ENCODE measurements at places on chromosomes 5 and 9. TPM values are rescaled to one million over a fixed set of nuclear protein-coding genes. Genes with fewer than 3 reads are reported as not detected.

Gene OTULINL
- 4.9 TPM for total RNA-seq

DNA sequence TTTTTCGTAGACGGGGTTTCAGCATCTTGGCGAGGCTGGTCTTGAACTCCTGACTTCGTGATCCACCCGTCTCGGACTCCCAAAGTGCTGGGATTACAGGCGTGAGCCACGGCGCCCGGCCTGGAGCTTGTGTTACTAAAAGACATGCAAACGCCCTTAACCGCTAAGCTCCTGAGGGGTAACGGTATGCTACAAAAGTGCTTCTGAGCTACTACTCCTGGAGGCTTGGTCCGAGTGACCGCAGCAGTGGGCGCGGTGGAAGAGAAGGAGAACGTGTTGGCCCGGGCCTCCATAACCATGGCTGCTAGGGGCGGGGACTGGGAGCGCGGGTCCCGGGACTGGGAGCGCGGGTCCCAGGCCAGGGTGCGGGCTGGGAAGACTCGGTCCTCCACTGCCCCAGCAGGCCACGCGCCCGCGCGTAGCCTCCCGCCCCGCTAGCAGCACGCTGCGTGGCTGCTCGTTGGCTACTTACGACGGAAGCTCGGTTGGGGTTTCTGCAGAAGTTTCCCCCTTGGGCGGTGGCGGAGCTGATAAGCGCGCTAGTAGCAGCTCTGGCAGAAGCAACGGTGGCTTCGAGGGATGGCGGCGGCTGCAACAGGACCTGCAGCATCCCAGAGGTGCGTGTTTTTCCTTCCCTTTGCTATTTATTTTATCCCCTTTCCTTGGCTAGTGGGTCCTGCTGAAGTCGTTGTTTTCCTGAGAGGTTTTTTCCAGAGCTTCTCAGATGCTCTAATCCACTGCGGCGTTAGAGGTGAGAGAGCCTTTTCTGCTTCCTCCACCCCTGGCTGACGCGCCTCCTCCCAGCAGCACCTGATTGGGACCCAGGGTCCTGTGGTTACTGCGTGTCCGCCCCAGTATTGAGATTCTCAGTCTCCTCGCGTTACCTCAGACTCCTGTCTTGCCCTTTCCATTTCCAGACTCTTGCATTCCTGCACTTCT lies 69.2 kb upstream of the CCDC180 start:
- no peaks in the 10 kb centered on the region for H3K27me3 ChIP-seq
- no peaks in the 10 kb centered on the region for H3K36me3 ChIP-seq
- peak overlapping the region; percentile 68 for H3K27ac ChIP-seq
- peak; percentile 87 for DNase-seq

Gene SPINK7
- total RNA-seq = not detected

- DNase-seq = no peak
- H3K36me3 ChIP-seq = peaks cover 5% of the 10 kb centered on the region
- no peaks in the 10 kb centered on the region for H3K4me1 ChIP-seq
- no peak overlapping the region for H3K4me3 ChIP-seq
Measured at GRCh38 chr9:8374471-8374870, 574.9 kb upstream of the DMAC1 start.

DNA sequence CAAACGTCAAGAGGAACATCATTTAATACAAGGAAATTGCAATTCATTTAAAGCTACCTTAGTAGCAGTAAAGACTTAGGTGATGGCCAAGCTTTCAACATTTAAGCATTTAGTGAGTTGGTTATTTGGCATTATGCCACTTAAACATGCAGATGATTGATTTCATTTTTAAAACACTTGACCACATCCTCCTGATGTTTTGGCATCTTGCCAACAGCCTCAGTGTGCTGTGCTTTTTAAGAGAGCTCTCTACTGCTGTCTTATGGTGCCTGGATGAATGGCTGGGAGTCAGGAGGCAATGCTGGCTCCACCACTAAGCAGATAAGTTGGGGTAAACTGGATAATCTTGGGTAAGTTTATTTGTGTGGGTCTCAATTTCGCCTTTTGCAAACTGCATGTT lies 364.5 kb downstream of the MAN2A1 start:
- no peaks in the 10 kb centered on the region for H3K36me3 ChIP-seq
- H3K27me3 ChIP-seq = no peaks in the 10 kb centered on the region
- peaks cover 9% of the 10 kb centered on the region for H3K4me1 ChIP-seq
- DNase-seq = peak; percentile 20
- no peak overlapping the region for H3K27ac ChIP-seq

- H3K27ac ChIP-seq = no peak overlapping the region
- no peak for DNase-seq
- no peaks in the 10 kb centered on the region for H3K4me1 ChIP-seq
- H3K4me3 ChIP-seq = no peak overlapping the region
- H3K36me3 ChIP-seq = no peaks in the 10 kb centered on the region
- H3K27me3 ChIP-seq = no peaks in the 10 kb centered on the region
Measured at GRCh38 chr5:33088176-33088575, 352.6 kb upstream of the TARS1 start.

GRCh38 chr9:68798423-68798822 lies 93.4 kb downstream of the PIP5K1B start:
- no peak overlapping the region for H3K4me3 ChIP-seq
- H3K36me3 ChIP-seq = no peaks in the 10 kb centered on the region
- DNase-seq = no peak
- H3K27me3 ChIP-seq = no peaks in the 10 kb centered on the region

GRCh38 chr9:33374190-33374589 lies 28.2 kb downstream of the AQP7 start:
- H3K4me1 ChIP-seq = peaks cover 6% of the 10 kb centered on the region
- no peaks in the 10 kb centered on the region for H3K36me3 ChIP-seq
- DNase-seq = no peak

DNA sequence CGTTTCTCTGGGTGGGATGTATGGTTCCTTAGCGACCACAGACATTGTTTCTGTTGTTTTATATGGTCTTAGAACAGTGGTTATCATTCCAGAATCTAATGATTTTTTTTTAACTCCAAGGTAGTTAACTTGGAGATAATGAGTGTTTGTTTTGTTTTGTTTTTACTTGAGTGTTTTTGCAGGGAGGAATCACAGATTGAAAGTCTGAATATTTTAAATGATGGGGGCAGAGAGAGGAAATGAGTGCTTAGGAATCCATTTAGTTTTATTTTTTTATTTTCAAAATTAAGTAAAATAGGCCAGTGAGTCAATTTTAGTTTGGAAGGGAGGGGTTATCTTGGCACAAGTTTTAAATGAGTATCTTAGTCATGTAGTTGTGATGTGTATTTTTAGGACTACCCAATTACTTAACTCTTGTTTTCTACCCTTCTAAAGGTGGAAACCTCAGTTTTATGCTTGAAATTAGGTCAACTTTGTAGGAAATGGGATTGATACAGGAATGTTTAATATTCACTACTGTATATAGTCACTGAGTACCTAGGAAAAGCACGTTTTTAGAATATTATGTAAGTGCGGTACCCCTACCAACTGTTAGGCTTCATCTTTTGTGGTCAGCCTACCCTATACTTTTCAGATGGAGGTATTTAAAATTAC lies 2.0 kb downstream of the UBE2R2 start:
- no peak for DNase-seq
- no peak overlapping the region for H3K27ac ChIP-seq
- H3K4me1 ChIP-seq = peaks cover 24% of the 10 kb centered on the region

DNA sequence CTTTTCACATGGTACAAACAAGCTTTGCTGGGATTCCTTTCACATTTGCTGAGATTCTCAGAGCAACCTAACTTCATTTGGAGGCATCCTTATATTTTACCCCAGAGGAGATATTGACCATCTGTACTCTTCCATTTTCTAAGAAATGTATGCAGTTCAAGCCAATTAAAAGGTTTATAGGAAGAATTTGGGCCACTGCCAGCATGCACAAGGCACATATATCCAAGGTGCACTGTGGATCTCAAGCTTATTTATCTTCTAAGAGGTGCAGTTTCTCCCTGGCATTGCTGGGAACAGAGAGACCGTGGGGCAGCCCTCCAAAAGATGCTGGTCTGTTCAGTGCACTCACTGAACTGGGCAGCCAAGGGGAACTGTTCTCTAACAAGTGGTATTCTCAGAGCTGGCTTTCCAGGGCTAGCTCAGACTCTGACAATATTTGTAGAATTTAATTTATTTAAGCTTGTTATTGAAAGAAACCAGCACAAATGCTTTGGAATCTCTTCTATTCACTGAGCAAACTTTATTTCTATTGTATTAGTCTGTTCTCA lies 213.3 kb downstream of the TENT4A start:
- H3K27me3 ChIP-seq = no peaks in the 10 kb centered on the region
- H3K27ac ChIP-seq = no peak overlapping the region
- H3K36me3 ChIP-seq = no peaks in the 10 kb centered on the region
- no peaks in the 10 kb centered on the region for H3K4me1 ChIP-seq
- no peak overlapping the region for H3K4me3 ChIP-seq
- DNase-seq = no peak

- no peak for DNase-seq
- H3K27me3 ChIP-seq = no peaks in the 10 kb centered on the region
- H3K36me3 ChIP-seq = peaks cover 2% of the 10 kb centered on the region
- no peak overlapping the region for H3K27ac ChIP-seq
Measured at GRCh38 chr9:80866576-80867227, 822.6 kb downstream of the TLE1 start.

- no peak for DNase-seq
- no peaks in the 10 kb centered on the region for H3K27me3 ChIP-seq
- H3K27ac ChIP-seq = no peak overlapping the region
- no peak overlapping the region for H3K4me3 ChIP-seq
- no peaks in the 10 kb centered on the region for H3K4me1 ChIP-seq
- no peaks in the 10 kb centered on the region for H3K36me3 ChIP-seq
Measured at GRCh38 chr5:146540414-146540813, 24.4 kb upstream of the GPR151 start.

DNA sequence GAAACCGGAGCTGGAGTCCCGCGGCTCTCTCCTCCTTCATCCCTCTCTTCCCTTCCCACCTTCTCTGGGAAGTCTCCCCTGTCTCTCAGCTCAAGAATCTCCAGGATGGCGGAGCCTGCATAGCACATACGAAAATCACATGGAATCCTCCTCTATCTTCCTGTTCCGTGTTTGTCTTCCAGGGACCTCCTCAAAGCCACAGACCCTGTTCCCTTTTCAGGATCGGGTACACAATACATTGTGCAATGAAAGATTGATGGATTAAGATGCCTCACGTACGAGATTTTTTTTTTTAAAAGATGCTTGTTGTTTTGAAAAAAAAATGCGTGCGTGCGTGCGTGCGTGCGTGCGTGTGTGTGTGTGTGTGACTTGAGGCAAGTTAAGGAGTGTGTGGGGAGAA lies 46.6 kb upstream of the OLFM1 start:
- DNase-seq = no peak
- no peaks in the 10 kb centered on the region for H3K4me1 ChIP-seq
- no peak overlapping the region for H3K4me3 ChIP-seq

DNA sequence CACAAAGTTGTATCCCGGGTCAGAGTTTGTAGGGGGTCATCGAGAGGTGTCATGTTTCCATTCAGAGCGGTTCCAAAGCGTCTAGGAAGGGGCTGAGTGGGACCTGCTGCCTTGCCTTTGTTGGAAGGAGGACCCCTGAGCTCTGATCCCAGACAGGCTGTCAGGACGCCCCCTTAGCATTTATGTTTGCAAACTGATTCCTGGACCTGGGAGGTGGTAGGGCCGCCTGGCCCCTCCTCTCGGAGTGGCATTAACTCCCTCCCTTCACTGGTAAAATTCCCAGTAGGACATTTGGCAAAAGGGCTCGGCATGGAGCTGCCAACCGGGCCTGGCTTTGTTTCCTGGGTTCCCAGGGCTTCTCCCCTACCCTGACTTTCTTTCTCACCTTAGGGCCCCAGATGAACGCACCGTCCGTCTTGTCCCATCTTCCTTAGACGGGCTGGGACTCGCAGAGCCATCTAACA lies 2.5 kb downstream of the JADE2 start:
- peaks cover 31% of the 10 kb centered on the region for H3K27me3 ChIP-seq
- H3K4me1 ChIP-seq = peaks cover 41% of the 10 kb centered on the region
- H3K4me3 ChIP-seq = peak overlapping the region; percentile 67

Gene TMEM174
- not detected for total RNA-seq

DNA sequence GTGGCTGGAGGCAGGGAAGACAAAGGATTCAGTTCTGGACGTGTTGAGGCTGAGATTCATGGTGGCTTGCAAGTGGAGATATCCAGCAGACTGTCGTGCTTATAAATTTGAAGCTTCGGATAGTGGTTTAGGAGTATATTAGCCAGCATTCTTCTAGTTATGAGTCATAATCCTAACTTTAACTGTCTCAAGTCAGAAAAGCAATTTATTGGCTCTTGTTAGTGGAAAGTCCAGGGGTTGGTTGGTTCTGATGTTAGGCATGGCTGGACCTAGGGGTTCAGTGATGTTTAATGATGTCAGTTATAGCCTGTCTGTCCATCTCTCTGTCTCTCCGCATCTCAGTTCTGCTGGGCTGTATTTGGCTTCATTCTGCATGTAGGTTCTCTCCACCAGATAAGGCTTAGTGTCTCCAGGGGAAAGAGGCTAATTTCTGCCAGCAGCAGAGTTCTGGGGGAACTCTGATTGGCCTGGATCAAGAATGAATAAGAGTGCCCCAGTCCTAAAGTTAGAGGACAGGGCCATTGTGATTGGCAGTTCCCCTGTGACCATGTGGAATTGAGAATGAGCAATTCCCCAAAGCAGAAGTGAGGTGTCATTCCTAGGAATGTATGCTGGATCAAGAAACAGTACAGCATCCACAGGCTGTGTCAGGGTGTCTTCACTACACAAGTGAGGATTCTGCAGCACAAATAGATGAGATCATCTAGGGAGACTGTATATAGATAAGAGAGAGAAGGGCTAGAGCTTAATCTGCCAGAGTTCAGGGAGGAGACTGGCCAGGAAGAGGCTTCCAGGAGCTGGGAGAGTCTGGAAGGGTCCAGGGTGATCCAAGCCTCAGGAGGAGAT lies 72.9 kb upstream of the SHB start:
- no peaks in the 10 kb centered on the region for H3K36me3 ChIP-seq
- H3K4me3 ChIP-seq = no peak overlapping the region
- H3K27me3 ChIP-seq = peaks cover 26% of the 10 kb centered on the region
- DNase-seq = no peak
- H3K4me1 ChIP-seq = peaks cover 10% of the 10 kb centered on the region

DNA sequence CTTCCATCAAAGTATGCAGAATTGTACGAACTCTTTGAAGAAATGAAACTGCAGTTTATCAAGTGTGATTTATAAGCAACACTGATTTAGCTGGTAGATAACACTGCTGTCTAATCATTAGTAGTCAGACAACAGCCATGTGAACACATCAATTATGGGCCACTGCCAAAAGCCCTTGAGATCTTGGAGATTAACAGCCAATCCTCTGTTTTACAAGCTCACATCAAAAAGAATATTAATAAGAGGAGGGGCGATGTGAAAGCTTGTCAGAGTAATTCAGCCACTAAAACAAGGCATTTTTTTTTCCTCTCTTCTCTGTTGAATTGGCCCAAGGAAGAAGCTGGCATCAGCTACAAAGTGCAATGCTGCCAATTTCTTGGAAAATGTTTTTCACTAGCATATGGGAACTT lies 28.1 kb downstream of the ZNF608 start:
- H3K27ac ChIP-seq = no peak overlapping the region
- no peaks in the 10 kb centered on the region for H3K36me3 ChIP-seq
- H3K27me3 ChIP-seq = no peaks in the 10 kb centered on the region
- peaks cover 41% of the 10 kb centered on the region for H3K4me1 ChIP-seq
- H3K4me3 ChIP-seq = no peak overlapping the region

DNA sequence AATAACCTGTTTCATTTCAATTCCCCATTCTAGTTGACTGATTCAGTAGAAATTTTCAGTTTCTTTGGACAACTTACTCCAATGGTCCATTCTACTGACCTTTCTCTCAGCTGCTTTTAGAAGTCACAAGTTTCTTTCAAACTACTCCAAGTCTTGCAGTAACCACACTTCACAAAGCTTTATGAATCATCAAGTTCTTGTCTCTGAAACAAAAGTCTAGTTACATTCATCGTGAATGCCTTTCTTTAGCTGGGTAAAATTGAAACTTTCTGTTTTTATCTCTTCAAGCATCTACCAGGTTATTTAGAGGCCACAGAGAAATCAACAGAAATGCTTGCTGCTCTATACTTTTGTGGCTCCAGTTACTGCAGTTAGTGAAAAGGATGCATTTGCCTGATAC lies 405.4 kb downstream of the TMEM232 start:
- no peaks in the 10 kb centered on the region for H3K27me3 ChIP-seq
- H3K4me3 ChIP-seq = no peak overlapping the region
- H3K4me1 ChIP-seq = no peaks in the 10 kb centered on the region
- H3K36me3 ChIP-seq = no peaks in the 10 kb centered on the region
- DNase-seq = no peak

All from neural progenitor cell (in vitro differentiated cells).